Right renal cortex interstitium (tissue), 3 donors: ENCODE measurements at places on chromosomes 4 and X. TPM values are rescaled to one million over a fixed set of nuclear protein-coding genes. Genes with fewer than 3 reads are reported as not detected.

GRCh38 chrX:151181088-151181487, 4.7 kb downstream of the GPR50 start:
- DNase-seq, result no peak

DNA sequence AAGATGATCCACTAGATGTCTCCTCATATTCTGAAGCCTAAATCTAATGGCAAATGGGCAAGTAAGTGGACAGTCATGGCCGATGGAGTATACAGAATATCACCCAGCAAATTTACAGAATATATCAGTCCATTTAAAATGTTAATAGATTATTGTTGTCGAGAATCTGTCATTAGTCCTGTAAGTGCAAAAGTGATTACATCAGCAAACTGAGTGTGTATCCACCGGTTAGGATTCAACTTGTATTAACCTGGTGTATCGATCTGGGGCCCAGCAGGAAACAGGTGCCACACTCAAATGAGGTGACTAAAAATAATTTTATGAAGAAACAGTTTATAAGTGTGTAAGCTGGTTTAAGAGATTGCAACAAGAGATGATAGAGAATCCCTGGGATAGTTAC, 367.9 kb upstream of the FAM47C start:
- DNase-seq, result no peak

Gene CXorf65
- not detected for polyA plus RNA-seq

Gene CFAP47
- 0.75 TPM for polyA plus RNA-seq
